Thymus (tissue), 14 donors: ENCODE measurements at places on chromosomes 12 and 14.

DNA sequence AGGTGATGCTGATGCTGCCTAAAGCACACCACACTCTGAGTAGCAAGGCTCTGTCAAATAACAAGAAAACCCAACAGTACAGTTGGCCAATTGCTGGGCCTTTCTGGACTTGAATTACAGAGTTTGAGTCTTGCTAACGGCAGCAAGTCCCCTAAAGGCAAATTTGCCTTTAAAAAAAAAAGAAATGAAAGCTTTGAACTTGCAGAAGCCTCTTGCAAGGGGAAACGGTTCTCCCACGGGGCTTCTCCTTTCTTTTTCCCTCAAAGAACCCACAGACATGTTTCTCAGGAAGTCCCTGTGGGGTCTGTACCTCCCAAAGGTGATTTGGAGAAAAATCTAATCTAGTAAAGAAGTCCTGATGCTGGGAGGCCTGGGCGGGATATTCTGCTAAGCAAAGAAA lies 191.3 kb upstream of the MYL2 start:
- no peak for DNase-seq

DNA sequence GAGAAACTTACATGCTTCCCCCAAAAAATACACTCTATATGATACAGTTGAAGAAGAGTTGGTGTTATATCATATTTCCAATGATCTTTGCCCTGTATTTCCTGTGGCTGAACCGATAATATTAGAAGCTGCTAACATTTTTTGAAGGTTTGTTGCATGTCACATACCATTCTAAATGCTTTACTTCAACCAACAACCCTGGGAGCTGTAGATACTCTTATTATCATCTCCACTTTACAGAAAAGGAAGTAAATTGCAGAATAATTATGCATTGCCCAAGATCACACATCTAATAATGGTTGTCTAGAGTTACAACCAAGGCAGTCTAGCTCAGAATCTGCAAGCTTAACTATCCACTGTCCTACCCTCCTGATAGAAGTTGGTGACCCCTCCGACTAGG lies 182.8 kb downstream of the NUAK1 start:
- no peak for DNase-seq

DNA sequence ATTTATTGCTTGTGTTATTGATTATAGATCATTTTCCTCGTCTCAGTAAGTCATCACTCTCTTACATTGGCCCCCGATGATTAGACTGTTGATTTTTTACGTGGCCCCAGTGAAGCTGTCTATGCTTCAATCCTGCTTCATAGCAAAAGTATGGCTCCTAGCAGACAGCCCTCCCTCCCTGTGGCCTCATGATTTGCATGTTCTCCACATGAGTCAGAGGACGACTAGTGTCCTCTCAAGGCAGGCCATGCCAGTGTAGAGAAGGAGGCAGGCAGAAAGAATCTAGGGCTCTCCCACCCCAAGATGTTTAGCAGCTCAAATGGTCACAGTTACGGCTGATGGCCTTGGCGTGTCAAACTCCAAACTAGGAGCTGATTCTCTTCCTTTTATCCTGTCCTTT lies 59.6 kb downstream of the FIGNL2 start:
- DNase-seq, result no peak

- DNase-seq, result no peak
Observed at GRCh38 chr14:87829543-87829942, 163.4 kb downstream of the GALC start.

DNA sequence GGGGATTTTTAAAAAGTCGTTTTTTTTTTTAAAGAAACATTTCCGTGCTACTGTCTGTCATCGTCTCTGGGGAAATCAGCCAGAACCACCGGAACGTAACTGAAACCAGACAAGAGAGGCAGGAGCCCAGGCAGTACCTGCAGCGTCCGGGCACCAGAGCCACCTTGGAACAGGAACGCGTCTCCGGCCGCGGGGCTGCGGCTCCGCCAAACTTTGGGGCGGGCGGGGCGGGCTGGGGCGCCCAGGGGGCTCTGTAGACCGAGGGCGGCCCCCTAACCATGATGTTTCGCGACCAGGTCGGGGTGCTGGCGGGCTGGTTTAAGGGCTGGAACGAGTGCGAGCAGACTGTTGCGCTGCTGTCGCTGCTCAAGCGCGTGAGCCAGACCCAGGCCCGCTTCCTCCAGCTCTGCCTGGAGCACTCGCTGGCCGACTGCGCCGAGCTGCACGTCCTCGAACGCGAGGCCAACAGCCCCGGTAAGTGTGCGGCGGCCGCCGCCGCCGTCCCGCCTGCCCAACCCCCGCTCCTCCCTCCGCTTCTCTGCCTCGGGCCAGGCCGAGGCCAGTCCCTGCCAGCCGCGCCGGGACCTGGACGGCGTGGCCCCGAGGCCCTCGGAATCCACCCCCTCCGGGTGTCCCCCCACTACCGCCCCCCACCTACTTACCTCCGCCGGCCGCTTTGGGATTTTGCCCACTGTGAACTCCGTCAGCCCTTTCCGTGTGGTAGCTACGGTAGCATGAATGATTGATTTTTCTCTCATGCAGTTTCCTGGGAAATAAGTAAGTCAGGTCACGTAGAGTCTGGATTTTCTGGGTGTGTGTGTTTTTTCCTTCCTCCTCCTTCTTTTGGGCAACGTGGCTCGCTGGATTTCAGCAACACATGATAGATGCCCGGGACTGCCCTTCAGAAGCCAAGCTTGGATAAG lies 972 bp downstream of the SAMD4A start:
- no peak for DNase-seq

- DNase-seq, result peak; percentile 44
Observed at GRCh38 chr14:99393059-99393655, 87.5 kb downstream of the SETD3 start.

- DNase-seq, result no peak
Observed at GRCh38 chr12:122104844-122105243, 26.3 kb downstream of the MLXIP start.

DNA sequence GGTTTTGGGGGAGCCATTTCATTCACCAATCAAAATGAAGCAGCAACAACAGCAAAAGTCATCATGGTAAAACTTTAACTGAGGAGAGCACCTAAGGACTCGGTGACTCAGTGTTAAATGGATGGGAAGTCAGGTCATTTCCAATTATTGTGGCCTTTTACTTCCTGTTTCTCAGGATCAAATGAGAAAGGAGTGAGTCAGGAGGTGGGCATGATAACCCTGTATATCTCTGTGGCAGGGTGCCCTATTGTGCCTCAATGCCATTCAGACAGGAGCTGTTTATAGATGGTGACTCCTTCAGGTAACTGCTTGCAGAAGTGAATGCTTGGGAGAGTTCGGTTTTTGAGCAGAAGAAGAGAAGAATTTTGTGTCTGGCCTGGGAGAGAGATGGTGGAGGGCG lies 135.5 kb upstream of the CPM start:
- no peak for DNase-seq

DNA sequence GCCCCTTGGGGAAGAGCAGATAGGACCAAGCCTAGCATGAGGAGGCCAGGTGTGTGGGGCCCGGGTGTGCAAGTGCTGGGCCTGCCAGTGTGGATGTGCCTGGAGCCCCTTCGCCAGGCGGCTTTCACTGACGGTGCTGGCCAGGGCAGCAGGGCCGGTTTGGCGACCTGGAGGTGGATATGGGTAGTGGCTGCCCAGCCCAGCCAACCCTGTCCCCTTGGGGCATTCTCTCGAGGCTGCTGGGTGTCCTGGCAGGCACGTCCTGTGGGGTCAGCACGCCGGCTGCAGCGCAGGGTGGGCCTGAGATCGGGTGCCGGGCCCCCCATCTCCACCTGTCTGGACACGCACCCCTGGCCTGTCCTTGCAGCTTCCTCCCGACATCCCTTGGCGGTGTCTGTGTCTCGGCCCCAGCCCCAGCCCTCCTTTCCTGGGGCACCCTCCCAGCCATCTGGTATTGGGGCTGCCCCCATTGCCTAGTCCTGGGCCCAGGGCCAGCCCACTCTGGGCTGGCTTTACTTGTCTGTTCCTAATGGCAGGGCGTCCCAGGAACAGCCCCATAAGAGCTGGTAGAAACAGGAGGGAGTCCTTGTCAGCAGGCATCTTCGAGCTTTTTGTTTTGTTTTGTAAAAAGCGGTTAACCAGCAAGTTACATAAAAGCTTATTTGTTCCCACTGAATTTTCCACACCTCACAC lies 7.2 kb upstream of the CRIP2 start:
- no peak for DNase-seq

- no peak for DNase-seq
Observed at GRCh38 chr12:34377243-34378035, 355.1 kb downstream of the ALG10 start.

GRCh38 chr12:132966676-132967415 lies 10.7 kb upstream of the ZNF605 start:
- no peak for DNase-seq

GRCh38 chr14:82488473-82488872 lies 954.8 kb upstream of the SEL1L start:
- no peak for DNase-seq

GRCh38 chr12:122031342-122032216 lies 9.9 kb downstream of the BCL7A start:
- DNase-seq, result no peak

- DNase-seq, result peak; percentile 18
Observed at GRCh38 chr12:58920102-58920960, at the start of gene LRIG3. Gene LRIG3, minus strand, starts transcription at chr12:58920504. Its CDS starts 269 bp downstream, at chr12:58920235.

GRCh38 chr14:34971381-34971780 lies 11.4 kb upstream of the SRP54 start:
- no peak for DNase-seq

DNA sequence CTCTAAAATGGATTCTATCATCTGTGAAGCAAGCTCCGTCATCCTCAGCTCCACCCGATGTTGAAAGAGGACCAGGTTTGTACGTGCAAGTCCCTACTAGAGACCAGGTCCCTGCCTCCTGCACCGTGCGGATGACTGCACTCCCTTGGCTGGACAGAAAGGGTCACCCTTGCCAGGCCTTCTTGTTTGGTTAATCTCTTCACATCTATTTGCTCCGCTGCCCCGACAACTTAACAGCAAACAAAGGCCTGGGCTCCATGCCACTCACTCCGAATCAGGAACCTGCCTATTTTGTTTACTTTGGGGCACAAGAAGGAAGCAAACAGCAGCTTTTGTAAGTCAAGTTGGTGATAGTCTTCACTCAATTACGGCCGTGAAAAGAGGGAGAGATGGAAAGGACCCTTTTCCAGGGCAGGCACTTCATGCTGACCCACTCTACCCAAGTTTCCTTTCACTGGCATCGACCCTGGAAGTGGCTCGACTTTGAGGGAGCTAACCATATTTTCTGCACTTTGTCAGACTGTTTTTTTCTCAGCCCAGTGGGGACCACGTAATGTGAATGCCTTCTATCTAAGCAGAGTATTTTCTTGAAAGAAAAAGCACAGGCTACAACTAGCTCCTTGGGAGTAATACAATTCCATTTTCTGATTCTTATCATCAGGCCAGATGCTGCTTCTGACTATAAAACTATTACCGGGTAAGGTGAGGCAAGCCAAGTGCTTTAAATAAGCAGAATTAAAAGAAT lies 202.6 kb downstream of the FOXN3 start:
- DNase-seq, result no peak

DNA sequence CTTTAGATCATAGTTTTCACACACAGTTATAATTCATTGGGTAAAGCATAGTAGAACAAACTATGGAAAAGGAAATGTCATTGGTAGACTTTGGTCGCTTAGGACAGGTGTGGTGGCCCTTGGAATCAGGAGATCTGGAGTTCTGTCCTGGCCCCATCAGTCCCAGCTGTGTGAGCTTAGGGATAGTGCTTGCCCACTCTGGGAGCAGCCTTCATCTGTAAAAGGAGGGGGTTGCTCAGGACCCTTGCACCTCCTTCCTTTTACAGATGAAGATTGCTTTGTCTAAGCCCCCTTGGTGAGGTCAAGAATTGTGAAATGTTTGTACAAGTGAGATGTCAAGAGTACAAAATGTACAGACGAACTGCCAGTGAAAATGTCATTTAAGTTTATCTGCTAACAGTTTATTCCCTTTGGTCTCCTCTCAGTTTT lies 93.2 kb downstream of the BORCS5 start:
- no peak for DNase-seq

DNA sequence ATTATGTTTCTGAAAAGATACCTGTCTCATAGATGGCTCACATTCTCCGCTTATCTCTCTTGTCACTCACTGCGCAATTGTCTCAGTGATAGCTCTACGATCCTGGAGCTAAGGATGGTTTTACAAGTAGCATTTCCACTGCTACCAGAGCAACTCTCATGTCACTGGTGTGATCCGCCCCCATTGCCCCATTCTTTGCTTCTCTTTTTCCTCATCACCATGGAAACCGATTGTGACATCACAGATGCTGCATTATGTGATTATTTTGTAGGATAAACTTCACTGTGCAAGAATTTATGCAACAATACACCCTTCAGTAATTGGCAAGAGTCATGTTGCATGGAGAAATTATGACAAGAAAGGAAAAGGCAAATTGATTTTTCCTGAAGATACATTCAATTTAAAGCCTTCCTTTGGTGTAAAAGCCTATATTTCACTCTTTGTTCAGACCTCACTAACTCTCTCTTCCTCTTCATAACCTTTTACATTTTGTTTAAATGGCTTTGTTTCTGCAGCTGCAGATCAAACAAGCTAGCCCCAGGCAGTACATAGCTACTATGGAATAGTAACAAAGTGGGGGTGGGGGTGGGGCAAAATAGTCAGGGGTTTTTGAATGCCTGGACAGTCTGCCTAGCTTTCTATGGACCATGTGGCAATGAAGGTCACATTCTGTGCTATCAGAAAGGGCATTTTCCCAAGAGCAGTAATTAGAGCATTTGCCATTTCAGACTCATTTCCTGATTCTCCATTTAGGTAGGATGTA lies 539.8 kb downstream of the NRXN3 start:
- DNase-seq, result no peak

- no peak for DNase-seq
Observed at GRCh38 chr12:75842090-75842489, 189.5 kb downstream of the PHLDA1 start.

GRCh38 chr12:132593938-132594358 lies 16.4 kb downstream of the LRCOL1 start:
- DNase-seq, result no peak

DNA sequence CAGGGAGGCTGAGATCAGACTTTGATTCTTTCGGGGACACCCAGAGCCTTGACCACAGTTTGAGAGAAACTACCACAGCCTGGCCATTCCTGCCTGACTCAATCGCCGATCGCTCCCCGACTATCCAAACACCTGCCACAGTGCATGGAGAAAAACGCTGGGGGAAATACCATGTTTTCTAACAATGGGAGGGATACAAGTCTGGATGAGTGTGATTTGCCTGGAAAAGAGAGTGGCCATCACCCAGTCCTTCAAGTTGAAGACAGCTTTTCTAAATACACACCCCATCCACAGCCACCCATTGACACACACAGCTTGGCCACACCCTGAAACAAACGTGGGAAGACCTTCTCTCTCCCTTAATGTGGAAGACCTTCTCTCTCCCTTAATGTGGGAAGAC lies 6.7 kb upstream of the VASH1 start:
- no peak for DNase-seq
